ENCODE measurements at places on chromosomes 12 and 14.

DNA sequence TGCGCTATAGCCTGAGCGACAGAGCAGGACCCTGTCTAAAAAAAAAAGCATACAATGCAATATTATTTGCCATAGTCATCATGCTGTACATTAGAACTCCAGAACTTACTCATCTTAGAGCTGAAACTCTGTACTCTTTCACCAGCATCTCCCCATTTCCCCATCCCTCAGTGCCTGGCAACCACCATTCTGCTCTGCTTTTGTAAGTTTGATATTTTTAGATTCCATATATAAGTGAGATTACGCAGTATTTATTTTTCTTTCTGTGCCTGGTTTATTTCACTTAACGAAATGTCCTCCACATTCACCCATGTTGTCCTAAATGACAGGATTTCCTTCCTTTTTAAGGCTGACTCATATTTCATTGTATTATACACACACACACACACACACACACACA is 121.8 kb downstream of the BBS10 start:
- no peak for DNase-seq

GRCh38 chr12:97944576-97944975 is 482.0 kb downstream of the RMST start:
- no peak for DNase-seq

DNA sequence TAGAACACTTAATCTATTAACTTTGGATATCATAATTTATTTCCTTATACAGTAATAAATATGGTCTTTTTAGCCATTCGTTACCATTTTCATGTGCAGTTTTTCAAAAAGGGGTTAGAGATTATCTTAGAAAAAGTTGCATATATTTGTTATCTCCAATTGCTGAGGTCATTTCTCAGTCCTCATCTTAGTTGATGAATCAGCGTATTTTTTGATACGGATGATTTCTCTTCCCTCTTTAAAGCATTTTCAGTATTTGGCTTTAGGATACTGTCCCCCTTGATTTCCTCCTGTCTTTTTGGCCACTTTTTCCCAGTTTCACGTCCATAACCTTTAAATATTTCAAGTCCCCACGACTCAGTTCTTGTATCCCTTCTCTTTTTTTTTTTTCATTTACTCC is 21.8 kb downstream of the DNAL1 start:
- no peak for DNase-seq

GRCh38 chr12:107590814-107591375 is 94.7 kb upstream of the PWP1 start:
- no peak for DNase-seq

- no peak for DNase-seq
Measured at GRCh38 chr14:76181546-76181945, 29.8 kb downstream of the GPATCH2L start.

- DNase-seq = no peak
Measured at GRCh38 chr14:34562776-34563150, 23.3 kb upstream of the EAPP start.

GRCh38 chr14:67059596-67059995 is 129.6 kb upstream of the GARIN2 start:
- DNase-seq = no peak

Measured in NCI-H2171 (cell line).